Activated CD4-positive, alpha-beta T cell treated with anti-CD3 and anti-CD28 coated beads, Interleukin-2, amount 50 U/mL, for 1 hour (primary cell): ENCODE measurements at places on chromosomes 5 and 9.

- no peak for DNase-seq
These were observed 41.3 kb upstream of the OLFM1 start for GRCh38 chr9:135045928-135046738.

GRCh38 chr5:95280401-95281095, 4.3 kb downstream of the MCTP1 start:
- no peak for DNase-seq

- no peak for DNase-seq
These were observed 131.1 kb downstream of the TLE1 start for GRCh38 chr9:81558091-81558830.

DNA sequence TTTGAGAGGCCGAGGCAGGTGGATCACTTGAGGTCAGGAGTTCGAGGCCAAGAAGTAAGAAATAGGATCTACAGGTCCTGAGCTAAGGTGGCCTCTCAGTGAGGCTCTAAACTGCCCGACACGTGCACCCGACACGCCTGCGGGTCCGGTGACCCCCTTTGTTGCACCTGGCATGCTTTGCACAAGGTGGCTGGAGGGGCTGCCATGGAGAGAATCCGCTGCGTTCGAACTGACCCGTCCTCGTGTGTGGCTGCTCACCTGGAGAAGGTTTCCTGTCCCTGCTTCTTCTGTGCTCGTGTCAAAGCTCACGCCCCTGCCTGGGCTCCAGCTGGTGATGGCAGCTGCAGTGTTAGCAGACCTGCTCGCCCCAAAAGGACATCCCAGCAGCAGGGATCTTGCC, 5.7 kb upstream of the OLFM1 start:
- DNase-seq, result no peak

DNA sequence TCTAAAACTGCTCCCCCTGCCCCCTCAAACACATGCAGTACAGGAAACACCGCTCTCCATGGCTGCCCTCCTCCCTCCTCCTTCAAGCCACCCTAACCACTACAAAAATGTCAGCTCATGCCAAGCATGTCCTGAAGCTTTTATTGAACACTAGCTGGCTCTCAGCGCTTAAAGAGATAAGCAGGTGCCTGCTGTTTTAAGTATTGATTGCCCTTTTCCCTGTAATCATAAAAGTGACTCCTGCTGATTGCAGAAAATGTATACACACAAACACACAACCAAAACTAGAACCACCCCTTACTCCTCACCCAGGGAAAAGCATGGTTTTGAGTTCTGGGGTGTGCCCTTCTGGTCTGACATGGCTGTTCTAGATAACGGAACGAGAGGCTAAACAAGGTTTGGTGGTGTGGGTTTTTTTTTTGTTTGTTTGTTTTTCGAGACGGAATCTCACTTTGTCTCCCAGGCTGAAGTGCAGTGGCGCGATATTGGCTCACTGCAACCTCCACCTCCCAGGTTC, 3.7 kb upstream of the UCK1 start:
- no peak for DNase-seq

DNA sequence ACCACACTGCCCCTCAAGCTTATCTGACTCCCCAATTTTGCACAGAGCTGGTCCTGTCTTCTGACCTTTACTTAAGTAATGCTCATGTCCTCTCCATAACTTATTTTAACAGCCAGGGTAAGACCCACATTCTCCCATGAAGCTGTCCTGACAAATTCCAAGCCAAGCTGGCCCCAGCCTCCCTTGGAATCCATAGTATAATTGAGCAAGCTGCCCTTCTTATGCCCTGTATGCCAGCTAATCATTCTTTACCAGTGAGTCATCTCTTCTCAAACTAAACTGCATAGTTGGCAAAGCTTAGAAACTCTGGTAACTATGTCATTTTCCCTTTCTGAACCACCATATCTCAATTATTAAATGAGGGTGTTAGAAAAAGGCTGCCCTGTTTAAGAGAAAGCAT, 92.4 kb downstream of the NFIB start:
- no peak for DNase-seq

DNA sequence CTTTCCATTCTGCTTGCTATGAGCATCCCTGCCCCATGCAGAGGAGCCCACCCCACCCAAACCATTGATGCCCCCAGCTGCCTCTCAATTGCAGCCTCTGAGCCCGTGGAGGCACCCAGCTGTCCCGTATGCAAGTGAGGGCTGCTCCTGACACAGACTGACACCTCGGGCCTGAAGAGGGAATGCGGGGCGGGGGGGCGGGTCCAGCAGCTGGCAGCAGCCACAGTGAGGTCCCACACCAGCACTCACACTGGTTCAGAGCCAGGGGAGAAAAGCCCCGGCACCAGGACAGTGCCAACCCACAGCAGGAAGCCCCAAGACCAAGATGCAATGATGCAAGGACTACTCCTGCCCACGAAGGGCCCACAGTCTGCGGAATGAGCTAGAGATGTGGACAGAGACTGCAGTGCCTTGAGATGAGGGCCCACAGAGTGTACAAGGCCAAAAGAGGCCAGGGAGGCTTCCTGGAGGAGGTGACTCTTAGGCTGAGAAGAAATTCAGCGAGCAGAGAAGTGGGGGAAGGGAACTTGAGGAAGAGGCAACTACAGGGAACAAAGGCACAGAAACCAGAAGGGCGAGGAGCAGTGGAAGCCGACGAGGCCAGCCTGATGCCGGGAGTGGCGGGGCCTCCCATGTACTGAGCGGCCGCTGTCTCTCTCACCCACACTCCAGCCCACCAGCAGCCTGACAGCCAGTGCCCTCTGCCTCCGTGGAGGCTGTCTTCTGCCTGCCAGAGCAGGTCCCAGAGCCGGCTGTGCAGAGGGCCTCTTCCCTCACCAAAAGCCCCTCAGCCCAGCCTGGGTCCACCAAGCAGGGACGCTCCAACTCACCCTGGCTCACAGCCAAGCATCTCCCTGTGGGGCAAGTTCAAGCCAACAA, 9.2 kb downstream of the EEIG1 start:
- DNase-seq, result no peak

GRCh38 chr5:160506006-160507004, 84.7 kb downstream of the PTTG1 start:
- peak; percentile 73 for DNase-seq

DNA sequence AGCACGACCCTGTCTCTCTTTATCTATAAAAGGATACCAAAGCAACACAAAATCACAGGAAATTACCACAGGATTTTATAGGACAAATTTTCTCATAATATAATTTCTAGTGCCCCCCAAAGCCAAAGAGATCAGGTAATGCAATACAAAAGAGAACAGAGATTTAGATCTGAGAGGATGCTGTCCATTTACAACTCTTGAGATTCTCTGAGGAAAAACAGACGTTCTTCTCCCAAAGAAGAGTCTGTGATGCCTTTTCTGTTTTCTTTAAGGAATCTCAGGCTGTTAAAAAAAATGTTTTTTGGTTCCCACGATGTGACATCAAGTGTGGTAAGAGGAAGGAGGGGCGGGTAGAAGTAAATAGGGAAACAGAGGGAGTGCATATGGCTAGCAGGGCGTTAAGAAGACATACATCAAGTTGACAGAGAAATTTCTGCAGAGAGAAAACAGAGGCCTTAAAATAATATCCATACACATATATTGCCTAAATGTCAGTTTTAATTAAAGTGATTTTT, 274.7 kb downstream of the YTHDC2 start:
- no peak for DNase-seq

DNA sequence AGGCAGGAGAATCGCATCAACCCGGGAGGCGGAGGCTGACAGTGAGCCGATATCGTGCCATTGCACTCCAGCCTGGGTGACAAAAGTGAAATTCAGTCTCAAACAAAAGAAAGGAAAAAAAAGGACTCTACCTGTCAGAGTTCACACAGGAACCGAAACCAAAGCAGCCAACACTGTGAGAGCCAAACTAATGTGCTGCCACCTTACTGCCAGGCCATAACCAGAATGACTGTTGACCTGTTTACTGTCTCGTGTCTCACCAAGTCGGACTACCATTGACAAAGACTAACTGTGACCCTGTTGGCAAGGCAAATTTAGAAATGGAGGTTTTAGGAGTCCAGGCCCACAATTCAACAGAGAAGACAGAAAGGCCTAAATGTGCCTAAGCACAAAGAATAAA, 112.4 kb downstream of the ANXA2R start:
- DNase-seq, result no peak

- DNase-seq, result no peak
These were observed 33.4 kb downstream of the MAP1B start for GRCh38 chr5:72140711-72141110.

- DNase-seq, result no peak
These were observed 462.9 kb downstream of the BNC2 start for GRCh38 chr9:16407617-16408016.

- DNase-seq, result no peak
These were observed 20.2 kb upstream of the MTMR12 start for GRCh38 chr5:32332966-32333365.

DNA sequence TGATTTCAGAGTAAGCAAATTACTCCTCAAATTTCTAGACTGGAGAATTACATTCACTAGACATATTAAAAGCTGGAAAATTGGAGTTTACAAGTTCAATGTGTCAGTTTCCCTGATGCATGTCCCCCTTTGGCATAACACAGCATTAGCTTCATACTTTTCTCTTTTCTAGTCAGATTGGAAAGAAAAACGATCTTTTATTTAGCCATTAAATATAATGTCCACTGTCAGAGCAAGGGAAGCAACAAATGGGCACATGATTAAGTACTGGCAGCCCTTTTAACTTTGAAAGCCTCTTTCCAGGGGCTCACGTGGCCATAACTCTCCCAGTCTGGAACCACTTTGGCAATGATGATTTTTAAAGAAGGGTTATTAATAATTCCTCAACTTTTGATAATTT, 203.3 kb downstream of the KCNN2 start:
- DNase-seq, result no peak

GRCh38 chr5:167147879-167148278, 1143.6 kb upstream of the WWC1 start:
- no peak for DNase-seq

DNA sequence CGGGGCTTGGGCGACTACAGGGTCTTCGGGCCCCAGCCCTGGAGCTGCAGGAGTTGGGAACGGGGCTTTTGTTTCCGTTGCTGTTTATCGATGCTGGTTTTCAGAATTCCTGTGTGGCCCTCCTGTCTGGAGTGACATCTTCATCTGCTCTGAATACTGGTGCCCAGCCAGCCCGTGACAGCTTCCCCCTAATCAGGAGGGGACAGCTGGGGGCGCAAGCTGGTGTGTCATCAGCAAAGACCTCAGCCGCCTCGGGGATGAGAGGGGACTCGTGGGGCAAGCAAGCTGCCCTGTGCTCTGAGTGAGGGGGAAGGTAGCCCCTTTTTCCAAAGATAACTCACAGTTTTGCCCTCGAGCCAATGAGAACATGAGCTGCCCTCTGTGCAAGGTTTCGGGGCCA, 110.7 kb downstream of the RXRA start:
- no peak for DNase-seq

DNA sequence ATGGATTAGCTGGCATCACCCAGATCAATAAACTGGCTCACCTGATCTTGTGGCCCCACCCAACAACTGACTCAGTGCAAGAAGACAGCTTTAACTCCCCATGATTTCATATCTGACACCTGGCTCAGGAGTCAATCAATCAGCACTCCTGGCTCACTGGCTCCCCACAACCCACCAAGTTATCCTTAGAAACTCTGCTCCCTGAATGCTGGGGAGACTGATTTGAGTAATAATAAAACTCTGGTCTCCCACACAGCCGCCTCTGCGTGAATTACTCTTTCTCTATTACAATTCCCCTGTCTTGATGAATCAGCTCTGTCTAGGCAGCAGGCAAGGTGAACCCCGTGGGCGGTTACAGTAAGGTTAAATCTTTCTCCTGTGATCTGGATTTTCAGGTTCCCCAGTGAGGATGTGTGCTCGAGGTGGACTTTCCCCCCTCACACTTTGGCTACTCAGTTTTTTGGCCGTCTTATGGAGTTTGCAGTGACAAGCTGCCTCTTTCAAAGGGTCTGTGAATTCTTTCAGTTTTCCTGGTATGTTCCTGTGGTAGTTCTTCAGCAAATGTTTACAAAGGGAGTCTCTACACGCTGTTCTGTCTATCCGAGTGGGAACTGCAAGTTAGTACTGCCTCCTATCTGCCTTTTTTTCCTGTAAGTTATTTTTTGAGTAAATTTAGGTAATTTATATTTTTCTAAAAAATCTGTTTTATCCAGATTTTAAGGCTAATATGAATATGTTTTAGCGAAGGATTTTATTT, 500.2 kb upstream of the NUDT12 start:
- no peak for DNase-seq

DNA sequence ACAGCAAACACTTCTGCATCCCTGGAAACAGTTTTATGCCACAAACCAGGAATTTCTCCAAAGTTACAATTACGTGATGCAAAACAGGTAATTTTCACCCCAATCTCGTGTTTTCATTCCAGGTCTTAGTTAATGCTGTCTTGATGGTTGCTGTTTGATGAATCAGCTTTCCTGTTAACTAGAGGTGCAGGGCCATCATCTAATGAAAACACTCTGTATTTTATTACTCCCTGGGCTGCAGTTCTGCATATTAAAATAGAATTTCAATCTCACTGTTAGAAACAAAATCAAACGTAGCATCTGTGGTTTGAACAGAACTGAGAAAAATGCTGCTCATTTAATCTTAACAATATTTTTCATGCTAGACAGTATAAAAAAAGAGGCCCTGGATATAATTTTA, 129.4 kb downstream of the TUSC1 start:
- DNase-seq, result no peak

DNA sequence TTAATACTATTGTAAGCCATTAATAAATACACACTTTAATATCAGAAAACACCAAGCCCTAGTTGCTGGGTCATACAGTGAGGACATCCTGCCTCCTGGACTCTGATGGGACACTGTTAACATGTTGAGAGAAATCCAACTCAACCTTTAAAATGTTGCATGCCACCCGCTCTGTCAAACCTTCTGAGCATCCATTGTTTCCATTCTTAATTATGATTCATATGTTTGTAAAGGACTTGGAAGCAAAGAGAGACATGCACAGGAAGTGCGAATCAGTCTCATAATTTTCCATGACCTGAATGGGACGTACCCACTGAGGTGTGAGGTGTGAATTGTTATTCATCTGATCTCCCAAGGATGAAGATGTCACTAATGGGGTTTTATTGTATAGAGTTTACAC, 186.4 kb downstream of the CAAP1 start:
- no peak for DNase-seq

- no peak for DNase-seq
These were observed 1.6 kb upstream of the TXN start for GRCh38 chr9:110257956-110258355.

DNA sequence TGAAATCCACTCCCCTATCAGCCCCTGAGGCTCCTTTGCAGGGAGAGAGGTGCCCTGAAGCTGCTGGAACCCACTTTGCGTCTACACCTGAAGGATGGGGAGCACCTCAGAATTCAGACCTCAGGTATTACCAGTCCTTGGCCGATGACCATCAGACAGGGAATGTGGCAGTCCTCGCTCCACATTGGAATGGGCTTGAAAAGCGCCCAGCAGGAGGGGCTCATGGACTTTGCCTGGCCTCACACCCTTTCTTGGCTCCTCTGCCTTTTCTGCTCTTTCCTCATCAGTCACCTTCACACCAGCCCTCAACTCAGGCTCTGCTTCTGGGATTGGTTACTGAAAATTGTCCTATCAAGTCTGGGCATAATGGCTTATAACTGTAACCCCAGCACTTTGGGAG, 83.9 kb downstream of the BARX1 start:
- DNase-seq, result no peak
